Ovary (tissue), 10 donors: ENCODE measurements at places on chromosomes 4 and X.

DNA sequence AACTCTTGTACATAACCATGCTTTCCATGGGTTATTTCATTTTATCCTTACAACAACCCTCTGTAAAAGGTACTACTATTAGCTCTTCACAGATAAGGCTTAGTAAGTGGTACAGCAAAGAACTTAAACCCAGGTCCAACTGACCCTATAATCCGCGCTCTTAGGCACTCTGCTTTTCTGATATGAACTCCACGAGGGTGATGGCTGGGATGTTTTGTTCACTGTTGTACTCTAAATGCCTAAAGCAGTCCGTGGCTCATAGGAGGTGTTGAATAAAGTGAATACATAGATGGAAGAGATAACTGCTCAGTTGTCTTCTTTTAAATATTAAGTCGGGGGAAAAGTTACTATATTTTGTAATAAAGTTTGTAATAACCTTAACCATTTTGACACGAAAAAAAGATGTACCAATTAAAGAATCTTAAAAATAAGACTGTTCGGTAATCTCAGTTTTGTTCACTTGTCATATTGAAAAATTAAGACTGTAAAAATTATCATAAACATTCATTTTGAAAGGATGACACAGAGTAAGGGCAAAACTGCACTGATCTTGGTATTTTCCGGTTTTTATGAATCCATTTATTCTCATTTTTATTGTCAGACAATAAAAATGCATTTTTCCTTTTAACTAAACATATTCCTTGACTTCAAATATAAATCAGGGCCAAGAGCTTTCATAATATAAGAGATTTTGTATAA, 166.5 kb downstream of the FBXW7 start:
- no peak for DNase-seq

DNA sequence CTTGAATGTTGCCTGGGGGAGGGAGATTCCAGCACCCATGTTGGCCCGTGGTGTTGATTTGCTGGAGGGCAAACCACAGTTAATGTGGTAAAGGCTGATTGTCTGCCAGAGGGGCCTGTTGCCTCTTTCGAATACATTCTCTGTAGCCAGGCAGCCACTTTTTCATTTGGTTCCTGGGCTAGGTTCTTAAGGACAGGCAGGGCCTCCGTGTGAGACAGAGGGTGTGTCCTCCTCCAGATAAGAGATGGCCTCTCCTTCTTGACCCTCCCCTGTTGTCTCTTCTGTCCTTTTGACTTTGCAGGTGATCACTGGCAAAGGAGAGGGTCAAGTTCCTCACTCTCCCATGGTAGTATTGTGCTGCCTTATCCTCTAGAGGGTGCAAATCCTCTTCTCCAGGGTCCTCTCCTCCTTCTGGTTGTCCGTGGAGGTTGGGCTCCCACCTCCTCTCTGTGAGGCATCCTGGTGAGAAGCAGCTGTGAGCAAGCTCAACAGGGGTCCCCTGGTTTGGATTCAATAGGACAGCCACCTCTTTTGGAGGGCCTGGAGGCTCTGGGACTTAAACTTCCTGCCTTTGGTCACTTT, 44.9 kb downstream of the ZNF182 start:
- no peak for DNase-seq

DNA sequence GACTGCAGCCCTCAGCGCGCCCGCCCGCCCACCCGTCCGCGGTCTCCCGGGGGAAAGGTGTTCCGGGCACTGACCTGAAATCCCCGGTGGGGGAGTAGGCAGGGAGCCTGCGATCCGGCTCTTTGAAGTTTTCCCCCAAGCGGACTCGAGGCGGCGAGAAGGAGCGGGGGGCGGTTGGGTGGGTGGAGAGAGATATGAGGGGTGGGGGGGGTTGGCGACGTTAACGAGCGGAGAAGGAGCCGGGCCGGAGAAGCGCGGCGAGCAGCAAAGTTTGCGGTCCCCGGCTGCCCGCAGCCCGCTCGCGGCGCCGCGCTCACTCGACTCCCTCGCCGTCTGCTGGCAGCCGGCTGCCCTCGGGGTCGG, 636 bp downstream of the BCOR start:
- DNase-seq, result no peak

DNA sequence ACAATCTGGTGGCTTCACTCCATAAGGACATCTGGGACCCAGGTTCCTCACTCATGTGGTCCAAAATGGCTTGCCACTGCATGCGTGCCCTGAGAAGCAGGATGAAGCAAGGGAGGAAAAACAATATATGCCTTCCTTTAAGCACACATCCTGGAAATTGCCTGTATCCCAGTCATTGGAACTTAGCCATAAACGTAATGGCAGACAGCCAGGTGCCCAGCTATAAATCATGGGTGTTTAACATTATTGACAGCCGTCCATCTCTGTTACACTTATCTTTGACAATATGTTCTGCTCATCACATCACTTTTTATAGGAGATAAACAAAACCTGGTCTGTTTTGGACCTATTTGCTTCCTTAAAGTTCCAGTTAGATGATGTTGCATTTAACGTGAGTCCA, 181.0 kb downstream of the AASDH start:
- DNase-seq, result no peak

GRCh38 chrX:2145692-2146367, 354.9 kb downstream of the DHRSX start:
- DNase-seq, result no peak

- no peak for DNase-seq
Observed at GRCh38 chr4:118373614-118374255, 20.9 kb upstream of the PRSS12 start.

- peak; percentile 51 for DNase-seq
Observed at GRCh38 chrX:67545036-67545821, 1.4 kb downstream of the AR start.

- DNase-seq, result peak; percentile 22
Observed at GRCh38 chr4:16544251-16544721, 318.0 kb upstream of the TAPT1 start.

DNA sequence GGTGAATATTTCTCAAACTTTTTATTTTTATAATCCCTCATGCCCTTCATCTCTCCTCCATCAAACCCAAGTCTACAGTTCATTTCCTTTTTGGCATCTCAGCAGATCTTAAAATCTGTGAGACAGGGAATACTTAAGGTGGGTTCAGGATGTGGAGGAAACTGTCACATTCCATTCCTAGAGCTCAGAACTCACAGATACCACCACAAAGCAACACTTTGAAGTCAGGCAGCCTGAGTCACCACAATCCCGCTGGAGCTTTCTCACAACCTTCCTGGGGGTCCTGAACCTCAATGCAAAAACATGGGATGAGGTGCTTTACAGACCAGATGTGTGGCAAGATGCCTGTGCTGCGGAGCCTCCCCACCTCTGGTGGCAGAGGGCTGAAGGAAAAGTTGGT, 63.2 kb downstream of the HHIP start:
- DNase-seq, result no peak

- no peak for DNase-seq
Observed at GRCh38 chr4:67576538-67576937, 18.0 kb downstream of the STAP1 start.

DNA sequence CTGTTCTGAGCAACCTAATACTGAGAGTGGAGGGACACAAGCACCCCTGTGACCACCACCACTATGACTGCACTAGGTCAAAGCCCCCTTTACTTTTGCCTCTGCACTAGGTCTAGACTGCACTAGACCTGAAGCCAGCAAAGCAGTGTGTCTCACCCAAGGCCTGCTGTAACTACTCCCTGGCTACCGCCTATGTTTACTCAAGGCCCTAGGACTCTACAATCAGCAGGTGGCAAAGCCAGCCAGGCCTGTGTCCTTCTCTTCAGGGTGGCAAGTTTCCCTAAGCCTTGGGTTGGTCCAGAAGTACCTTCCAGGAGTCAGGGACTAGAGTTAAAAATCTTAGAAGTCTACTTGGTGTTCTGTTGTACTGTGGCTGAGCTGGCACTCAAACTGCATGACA, 15.9 kb downstream of the RAB33B start:
- DNase-seq, result no peak
